ENCODE measurements at places on chromosomes 13 and 19.
A peak's percentile ranks its signal among the peaks of the same experiment; 100 is the strongest.

DNA sequence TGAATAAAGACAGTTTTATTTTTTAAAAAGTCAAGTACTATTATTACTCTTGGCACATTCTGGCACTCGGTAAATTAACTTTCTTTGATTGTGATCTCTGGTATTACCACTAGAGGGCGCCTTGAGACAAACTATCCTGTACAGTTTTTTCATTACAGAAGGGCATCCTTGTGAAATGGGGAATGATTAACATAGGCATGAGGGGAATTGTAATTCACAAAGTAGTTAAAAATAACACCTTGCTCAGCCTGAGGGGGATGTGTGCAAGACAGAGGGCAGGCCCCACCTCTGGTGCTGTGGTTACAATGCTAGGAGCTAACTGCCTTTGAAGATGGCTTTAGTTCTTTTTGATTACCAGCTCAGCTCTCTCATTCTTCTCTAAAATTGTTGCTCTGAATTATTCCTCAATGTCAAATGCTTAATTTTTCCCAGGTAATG, 24.2 kb upstream of the C1QTNF9B start:
- peak; percentile 4 for DNase-seq

GRCh38 chr13:29156136-29156535, 336.0 kb downstream of the MTUS2 start:
- no peak for DNase-seq

GRCh38 chr19:18754501-18754900, 36.6 kb downstream of the COMP start:
- no peak for DNase-seq

- DNase-seq, result no peak
Measured at GRCh38 chr19:2495651-2496316, 19.9 kb downstream of the GADD45B start.

- DNase-seq, result no peak
Measured at GRCh38 chr19:3743486-3743885, 18.0 kb downstream of the APBA3 start.

DNA sequence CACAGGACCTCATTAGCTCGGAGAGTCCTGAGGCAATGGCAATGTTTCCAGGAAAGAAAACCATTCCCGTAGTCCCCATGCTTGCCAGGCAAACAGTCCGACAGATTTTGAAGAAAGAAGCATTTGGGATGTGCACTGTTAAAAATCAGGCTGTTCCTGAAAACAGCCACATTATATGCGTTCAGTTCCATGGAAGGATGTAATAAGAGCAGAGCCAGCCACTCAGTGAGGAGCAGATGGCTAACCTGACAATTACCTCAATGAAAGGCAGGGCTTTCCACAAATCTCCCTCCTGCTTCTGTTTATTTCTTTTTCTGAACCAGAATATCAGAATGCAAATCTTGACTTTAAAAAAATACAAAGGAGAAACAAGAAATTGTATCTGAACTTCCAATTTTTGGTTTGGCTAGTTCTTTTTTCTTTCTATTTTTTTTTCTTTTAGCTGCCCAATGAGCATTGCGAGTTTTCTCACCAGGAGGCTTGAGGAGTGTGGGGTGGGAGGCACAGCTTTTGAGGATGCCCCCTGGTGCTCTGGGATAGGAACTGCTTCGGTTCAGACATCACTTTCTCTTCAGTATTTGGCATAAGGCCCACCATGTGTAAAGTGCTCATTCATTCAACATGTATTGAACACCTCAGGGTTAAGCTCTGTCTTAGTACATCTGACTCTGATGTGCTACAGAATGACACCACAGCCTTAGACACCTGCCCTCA, 124.2 kb downstream of the TBC1D4 start:
- peak; percentile 45 for DNase-seq

DNA sequence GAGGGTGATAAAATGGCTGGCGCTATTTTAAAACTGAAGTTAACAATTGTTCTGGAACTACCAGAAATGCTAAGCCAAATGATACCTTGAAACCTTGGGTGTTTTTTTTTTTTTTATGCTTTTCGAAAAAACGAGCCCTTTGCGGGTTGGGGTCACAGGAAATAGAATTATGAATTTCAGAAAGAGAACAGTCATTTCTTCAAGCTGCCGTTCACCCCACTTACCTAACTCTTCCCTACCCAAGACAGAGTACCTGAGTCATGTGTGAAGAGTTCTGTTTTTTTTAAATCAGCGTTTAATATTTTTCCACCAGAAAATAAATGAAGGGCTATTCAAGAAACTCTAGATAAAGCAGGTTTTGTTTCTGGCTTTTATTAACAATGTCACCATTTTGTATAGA, 35.3 kb downstream of the KLF2 start:
- no peak for DNase-seq

DNA sequence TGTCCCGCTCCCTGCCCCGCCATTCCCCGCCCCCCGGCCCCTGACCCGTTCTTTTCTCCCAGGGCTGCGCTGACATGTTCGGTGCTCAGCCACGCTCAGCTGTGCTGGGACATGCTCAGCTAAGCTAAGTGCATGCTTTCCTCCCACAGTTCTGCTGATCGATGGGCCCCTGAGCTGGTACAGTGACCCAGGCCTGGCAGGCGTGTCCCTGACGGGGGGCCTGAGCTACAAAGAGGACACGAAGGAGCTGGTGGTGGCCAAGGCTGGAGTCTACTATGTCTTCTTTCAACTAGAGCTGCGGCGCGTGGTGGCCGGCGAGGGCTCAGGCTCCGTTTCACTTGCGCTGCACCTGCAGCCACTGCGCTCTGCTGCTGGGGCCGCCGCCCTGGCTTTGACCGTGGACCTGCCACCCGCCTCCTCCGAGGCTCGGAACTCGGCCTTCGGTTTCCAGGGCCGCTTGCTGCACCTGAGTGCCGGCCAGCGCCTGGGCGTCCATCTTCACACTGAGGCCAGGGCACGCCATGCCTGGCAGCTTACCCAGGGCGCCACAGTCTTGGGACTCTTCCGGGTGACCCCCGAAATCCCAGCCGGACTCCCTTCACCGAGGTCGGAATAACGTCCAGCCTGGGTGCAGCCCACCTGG, 3.7 kb downstream of the TNFSF9 start:
- DNase-seq, result no peak

DNA sequence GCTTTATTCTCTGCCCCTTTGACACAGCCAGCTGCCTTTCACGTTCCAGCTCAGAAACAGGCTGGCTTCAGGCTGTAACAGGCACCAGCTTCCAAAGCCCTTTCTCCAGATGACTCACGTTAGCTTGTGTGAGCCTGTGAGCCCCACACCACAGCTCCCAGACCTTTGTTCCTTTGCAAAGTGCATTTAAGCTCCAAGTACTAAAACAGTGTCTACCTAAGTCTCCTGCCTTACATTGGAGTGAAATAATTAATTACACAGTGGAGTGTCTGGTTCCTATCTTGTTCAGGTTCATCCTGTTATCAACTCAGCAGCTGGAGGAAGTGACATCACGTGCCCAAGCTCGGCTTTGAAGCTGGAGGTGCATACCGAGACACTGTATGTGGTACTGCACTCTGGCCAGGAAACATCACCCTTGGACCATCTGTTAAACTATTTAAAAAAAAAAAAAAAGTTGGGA, 475.8 kb downstream of the FOXO1 start:
- peak; percentile 63 for DNase-seq

GRCh38 chr13:107743983-107744382, 471.4 kb downstream of the LIG4 start:
- no peak for DNase-seq

- no peak for DNase-seq
Measured at GRCh38 chr13:112092453-112092852, 25.5 kb downstream of the SOX1 start.

DNA sequence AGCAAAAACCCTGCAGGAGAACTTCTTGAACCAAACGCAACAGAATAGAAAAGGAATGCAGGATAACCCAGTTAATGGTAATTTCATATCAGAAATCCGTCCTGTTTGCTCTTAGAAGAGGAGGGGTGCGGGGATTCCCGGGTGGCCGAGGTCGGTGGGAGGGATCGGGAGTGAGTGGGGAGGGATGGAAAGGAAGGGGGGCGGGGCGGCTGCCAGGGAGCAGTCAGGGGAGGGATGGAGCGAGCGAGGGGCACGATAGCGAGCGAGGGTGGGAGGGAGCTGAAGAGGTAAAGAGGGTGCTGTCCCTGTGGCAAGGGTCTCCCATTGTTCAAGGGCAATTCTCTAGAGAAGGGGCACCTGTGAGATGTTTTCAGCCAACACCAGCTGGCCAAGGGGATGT, 26.5 kb downstream of the CD177 start:
- no peak for DNase-seq

DNA sequence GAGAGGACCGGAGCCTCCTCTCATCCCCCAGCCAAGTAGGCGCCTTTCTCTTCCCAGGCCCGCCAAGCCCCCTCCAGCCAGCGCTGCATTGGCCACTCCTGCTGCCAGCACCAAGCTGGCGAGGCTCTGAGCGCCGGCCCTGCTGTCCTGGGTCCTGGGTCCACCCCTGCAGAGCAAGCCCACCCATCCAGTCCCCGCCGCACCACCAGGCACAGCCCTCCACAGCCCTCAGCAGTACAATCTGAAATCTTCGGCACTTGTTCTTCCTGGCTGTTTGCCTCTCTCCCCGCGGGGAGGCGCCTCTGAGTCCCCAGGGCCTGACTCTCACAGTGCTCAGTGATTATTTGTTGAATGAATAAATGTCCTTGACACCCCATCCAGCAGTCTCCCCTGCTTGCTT, 236.4 kb upstream of the SGCG start:
- no peak for DNase-seq

DNA sequence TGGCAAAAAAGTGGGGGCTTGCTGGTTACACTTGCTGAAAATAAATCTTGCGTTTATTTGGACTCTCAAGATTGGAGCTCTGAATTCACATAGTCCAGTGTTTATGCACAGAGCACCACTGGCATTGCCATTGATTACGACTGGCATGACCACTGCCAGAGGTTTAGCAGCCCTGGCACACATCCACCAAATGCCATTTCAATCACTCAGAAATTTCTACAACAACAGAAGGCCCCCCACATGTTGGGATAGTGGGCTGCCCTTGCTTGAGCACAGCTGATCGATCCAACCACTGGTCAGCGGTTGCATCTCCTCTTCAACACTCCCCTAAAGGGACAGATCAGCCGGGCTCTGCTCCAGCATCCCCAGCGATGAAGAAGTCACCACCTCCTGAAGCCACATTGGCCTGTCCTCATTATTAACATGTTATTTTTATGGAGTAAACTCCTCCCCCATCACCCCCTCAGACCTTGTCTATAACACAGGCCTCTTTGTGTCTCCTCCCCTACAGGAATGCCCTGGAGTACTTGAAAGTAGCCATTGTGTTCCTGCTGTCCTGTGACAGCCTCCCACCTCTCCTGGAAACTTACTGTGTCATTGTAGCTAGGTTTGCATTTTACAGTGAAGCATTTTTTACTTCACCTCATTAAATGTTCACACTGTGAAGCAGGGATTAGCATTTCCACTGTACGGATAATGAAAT, 51.3 kb downstream of the CDADC1 start:
- DNase-seq, result no peak

- no peak for DNase-seq
Measured at GRCh38 chr13:40508127-40508526, 158.3 kb downstream of the FOXO1 start.

DNA sequence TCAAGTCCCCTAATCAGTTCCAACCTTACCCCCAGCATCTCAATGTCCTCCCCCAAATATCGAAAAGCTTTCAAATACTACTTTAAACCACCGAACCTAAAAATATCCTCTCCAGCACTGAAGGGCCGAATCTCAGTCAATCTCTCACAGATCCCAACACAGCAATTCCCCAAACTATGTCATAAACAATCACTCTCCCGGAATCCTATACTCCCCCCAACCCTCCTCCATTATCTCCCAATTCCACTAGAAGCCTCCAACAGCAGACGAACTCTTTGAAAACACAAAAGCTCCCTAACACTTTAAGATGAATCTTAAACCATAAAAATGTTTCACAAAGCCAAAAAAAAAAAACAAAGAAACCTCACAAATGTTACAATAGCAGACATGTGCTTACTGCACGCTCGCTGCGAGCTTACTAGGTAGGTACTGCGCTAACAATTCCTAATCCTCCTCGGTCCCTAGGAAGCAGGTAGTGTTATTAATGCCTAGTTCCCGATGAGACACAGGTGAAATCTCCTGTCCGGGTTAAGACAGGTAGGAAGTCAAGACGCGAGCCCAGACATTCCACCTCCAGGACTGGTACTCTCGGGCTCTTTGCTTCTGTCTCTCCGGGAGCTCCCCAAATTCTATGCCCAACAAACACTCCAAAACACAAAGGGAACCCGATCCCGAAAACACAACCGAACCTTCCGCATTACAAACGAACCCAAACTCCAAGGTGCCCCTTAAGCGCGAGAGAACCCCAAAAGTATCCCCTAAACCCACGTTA, 14.2 kb downstream of the FBXO46 start:
- peak; percentile 8 for DNase-seq

DNA sequence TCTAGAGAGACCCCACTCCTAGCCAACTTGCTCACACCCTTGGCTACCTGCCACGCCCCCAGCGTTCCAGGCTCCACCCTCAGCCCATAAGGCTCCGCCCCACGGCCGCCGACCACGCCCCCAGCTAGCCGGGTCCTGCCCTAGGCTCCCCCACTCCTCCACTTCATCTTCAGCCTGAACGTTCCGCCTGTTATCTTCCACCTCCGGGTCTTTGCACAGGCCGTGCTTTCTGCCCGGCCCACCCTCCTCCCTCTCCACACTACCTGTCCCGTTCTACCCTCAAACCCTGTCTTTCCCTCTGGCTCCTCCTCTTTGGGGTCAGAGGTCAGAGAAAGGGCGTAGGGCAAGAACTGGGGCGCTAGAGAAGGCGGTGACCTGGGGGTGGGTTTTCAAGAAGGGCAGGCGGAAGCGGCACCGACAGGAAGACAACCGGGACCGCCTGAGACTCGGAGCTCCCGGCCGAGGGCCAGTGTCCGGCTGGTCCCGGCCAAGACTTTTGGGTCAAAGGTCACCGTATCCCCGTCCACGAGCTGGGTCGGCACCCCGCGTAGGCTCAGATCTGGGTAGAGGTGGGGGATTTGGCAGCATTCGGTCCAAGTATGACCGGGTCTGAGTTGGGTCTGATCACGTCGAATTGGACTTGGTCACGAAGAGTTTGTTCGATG, 2.2 kb downstream of the PDE4C start:
- DNase-seq, result no peak

DNA sequence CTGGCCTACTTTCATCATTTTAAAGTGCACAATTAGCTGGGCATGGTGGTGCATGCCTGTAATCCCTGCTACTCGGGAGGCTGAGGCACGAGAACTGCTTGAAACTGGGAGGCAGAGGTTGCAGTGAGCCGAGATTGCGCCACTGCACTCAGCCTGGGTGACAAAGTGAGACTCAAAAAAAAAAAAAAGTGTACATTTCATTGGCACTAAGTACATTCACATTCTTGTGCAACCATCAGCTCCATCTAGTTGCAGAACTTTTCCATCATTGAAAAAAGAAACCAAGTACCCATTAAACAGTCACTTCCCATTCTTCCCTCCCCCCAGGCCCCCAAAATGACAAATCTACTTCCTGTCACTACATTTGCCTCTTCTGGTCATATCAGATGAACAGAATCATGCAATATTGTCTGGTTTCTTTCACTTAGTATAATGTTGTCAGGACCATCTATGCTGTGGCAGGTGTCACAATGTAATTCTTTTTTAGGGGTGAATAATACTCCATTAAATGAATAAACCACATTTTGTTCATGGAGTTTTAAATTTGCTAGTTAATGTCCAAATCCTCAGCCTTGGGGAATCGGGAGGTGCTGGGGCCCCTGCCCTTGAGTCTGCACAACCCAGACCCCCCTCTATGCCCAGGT, 7.4 kb upstream of the SIGLEC11 start:
- no peak for DNase-seq
